Activated naive CD4-positive, alpha-beta T cell treated with anti-CD3 and anti-CD28 coated beads for 36 hours (primary cell): ENCODE measurements at places on chromosomes 3 and 15. TPM values are rescaled to one million over a fixed set of nuclear protein-coding genes. Genes with fewer than 3 reads are reported as not detected.

- DNase-seq = no peak
Measured at GRCh38 chr3:30505866-30506520, 100.4 kb upstream of the TGFBR2 start.

GRCh38 chr15:82047453-82048400, 1.9 kb upstream of the MEX3B start:
- DNase-seq = peak; percentile 25

GRCh38 chr3:149019580-149019979, 28.2 kb downstream of the GYG1 start:
- no peak for DNase-seq

DNA sequence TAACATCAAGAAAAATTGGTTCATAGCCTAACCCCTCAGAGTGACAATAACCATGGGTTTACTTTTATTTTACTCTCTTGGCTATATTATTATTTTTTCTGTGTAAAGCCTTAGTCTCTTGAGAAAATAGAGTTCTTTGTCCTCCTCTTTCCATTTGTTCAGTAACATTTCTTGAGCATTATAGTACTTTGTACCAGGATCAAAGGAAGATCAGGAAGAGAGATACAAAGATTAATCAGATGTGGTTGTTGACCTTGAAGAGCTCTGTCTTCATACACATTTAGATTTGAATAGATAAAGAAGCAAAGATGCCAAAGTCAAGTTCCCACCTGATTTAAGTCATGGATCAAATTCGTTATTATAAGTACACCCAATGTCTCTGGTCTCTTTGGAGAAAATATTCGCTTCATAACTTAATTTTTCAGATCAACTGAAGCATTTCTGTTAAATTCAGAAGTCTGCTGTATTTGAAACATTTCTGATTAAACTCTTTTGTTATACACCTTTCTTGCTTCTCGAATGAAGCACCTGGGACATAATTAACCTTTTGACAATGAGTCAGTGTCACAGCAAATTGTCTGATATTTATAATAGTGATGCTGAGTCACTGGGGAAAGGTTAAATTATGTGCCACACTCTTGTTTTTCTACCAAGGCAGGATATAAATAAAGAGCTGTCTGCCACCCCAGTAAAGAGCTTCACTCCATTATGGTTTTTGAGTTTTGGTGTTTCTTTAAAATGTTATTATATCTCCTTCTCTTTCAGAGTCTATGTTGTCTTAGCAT, 100.2 kb downstream of the GHSR start:
- DNase-seq = no peak

- DNase-seq = no peak
Measured at GRCh38 chr3:87997966-87998365, 60.8 kb downstream of the CGGBP1 start.

Gene WNT7A
- total RNA-seq = 0.10 TPM

- no peak for DNase-seq
Measured at GRCh38 chr15:90451053-90451850, 63.2 kb downstream of the IQGAP1 start.

DNA sequence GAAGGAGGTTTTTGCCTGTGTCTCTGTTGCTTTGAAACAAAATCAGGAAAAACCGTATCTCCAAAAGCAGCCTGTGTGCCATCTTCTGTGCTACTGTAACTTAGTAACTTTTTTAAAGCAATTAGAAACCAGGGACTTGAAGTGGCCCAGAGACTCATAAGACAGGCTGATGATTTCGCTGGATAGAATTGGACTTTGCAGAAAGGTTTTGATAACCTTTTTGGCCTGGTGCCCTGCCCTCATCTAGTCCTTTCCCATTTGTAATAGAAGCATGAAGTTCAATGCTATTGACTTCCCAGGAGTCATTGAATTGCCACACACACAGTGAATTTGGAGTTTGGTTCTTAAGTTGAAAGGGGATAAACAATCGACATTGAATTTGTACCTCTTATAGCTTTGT, 157.2 kb downstream of the PTPRG start:
- no peak for DNase-seq

GRCh38 chr15:86322629-86323028, 243.0 kb downstream of the AGBL1 start:
- DNase-seq = no peak

Gene SLC6A1
- total RNA-seq = not detected

DNA sequence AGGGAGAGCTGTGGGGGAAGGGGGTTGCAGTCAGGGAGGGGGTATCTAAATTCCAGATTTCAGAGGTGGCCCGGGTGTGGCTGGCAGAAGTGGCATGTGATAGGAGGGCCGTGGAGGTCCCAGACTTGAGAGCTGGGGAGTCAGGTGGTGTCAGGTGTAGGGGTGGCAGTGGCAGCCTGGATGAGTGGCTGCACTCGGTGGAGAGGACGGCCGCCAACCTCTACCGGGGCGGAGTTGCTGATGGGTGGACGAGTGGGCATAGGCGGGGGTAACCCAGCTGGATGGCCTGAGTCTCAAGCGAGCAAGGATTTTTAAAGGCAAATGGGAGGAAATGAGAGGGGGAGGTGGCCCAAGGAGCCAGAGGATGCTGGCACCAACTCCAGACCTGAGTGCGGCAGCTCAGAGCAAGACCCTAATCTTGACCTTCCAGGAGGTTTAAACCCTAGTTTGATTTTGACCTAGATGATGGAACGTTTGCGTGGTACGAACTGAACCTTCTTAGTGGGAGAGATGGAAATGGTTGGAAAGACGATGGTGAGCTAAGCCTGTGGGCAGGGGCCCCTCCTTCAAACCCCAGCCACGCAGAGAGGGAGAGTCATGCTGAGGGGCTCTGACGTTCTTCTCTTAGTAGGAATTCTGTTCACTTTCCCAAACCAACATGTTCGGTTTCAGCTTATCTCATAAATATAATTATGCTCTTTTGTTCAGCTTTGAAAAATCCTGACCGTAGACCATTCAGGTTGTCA, 8.0 kb downstream of the TRAK1 start:
- DNase-seq = no peak

Gene NPAP1
- not detected for total RNA-seq

DNA sequence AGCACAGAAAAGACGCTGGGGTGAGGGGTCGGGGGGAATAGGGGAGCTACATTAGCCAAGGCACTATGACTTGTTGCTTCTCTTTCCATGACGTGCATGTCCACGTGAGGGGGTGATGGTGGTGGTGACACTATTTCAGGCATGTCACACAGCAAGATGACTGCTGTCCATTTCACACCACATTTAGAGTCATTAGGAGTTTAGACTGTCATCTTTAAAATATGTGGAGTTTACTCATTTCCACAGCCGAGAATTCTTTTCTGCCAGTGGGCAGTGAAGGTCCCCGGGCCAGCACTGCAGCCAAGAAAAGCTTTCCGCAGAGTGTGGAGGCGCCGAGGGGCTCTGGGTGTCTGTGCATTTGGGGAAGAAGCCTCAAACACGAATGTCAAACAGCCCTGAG, 954 bp upstream of the DGKG start:
- DNase-seq = no peak
